ENCODE measurements at places on chromosomes 16 and 17.

- DNase-seq = no peak
These were observed 150.9 kb downstream of the C16orf95 start for GRCh38 chr16:87166321-87166720.

DNA sequence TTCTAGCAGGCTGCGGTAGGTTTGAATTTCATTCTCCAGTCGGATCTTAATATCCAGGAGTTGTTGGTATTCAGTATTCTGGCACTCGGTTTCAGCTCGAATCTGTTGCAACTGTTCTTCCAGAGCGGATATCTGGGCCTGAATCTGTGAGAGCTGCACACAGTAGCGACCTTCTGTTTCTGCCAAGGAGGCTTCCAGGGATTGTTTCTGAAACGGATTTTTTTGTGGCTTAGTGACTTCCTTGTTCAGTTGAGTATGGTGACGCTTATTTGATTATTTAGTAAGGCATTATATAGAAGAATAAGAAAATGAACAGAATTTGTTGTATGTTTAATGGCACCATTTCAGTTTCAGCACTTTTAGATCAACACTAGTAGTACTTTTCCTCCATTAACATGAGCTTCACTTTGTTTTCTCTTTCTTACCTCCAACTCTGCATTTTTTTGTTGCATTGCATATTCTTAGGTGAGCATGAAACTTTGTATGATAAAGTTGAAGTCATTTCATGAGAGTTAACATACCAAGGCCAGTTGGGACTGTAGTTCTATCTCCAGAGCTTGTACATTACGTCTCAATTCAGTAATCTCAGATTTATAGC, 2.8 kb downstream of the KRT10 start:
- peak; percentile 34 for DNase-seq

DNA sequence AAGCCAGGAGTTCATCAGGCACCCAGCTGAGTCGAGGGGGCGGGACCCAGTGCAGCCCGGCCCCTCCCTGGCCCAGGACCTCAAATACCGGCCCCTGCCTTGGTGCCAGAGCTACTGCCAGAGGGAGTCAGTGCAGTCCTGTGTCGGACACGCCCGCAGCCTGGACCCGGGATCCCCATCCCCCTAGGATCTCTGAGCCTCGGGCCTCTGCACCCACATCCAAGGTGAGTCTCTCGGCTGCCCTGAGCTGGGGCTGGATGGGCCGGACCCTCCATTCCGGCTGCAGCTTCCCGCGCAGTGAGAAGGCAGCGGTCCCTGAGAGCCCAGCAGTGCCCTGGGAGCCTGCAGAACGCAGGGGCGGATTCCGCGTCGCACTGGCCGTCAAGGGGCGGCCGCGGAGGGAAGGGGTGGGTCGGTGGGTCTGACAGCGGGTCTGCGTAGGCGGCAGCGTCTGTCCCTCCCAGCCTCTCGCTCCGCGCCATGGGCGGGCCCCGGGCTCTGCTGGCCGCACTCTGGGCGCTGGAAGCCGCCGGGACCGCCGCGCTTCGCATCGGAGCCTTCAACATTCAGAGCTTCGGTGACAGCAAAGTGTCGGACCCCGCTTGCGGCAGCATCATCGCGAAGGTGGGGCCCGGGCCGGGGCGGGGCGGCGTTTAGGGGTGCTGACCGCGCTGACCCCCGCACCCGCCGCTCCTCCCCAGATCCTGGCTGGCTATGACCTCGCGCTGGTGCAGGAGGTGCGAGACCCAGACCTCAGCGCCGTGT, at the start of gene DNASE1L2:
DNASE1L2 (plus strand) TSS at position 108 of the 765 bp plus-strand sequence; CDS start at position 481, 373 bp downstream.
- DNase-seq = peak; percentile 78

DNA sequence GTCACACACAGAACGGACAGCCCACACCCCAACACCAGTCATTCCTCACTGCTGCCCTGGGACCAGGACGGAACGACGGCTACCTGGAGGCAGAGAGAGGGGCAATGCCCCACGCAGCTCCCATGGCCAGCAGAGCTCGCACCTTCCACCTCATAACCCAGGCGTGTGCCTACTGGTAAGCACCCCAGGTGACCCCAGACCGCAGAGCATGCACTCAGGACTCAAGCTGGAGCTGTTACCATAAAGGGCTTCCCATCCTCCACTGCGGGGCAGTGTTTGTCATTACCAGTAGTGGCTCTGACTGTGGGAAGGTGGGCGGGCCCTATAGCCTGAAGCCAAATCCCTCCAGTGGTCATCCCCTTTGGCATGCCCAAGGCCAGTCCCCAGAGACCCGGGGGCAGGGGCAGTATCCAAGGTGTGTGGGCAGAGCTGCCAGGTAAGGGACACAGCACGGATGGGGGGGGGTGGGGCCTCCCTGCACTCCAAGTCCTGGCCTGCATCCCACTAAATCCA, 4.7 kb upstream of the BCAR1 start:
- DNase-seq = no peak

- no peak for DNase-seq
These were observed at the start of gene ITGAL for GRCh38 chr16:30472328-30472942. ITGAL (plus strand) TSS chr16:30472742; CDS start chr16:30472838, 96 bp downstream.

GRCh38 chr16:7025616-7026190, 306.9 kb upstream of the RBFOX1 start:
- DNase-seq = peak; percentile 10

- DNase-seq = peak; percentile 28
These were observed 252.1 kb downstream of the PHKB start for GRCh38 chr16:47713225-47713595.

DNA sequence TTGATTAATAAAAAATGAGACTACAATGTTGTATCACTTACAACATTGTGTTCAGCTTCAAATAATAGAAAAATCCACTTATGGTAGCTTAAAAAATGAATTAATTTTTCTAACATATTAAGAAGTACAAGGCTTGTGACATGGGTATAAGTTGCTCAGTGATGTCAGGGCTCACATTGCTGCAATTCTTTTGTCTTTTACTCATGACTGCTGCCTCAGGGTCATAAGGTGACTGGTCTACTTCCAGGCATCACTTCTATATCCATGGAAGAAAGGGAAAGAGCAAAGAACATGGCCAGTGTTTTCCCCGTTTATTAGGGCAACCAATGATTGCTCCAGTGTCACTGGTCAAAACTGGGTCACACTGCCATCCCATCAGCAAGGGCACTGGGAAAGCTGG, 295.3 kb downstream of the MAP2K4 start:
- DNase-seq = no peak

- DNase-seq = peak; percentile 71
These were observed at the start of gene KRTAP2-3 for GRCh38 chr17:41060052-41060604. KRTAP2-3 (minus strand) TSS chr17:41060114; CDS start chr17:41060050, 64 bp downstream.

DNA sequence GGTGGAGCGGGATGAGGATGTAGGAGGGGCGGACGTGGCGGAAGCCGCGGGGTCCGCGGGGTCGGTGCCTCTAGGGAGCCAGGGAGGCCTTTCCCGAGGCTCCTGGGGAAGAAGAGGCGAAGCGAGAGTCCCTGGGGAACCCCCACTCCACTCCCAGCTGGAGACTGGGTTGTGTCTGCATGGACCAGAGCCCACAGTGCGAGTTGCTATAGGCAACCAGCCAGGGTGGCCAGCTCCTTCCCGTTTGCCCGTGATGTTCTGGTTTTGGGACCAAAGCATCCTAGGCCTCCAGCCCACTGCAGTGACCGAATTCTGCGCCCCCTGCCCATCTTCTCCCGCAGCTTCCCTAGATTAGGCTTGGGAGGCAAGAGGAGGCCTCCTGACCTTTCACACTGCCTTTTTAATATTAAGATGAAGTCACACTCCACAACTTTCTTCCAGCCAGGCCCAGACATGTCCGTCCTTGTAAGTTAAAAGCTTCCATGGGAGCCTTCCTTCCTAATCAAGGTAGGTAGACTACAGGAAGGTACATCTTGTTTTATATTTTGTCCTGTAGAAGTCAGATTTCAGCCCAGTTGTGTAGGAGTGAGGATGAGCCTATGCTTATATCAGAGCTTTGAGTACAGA, 469 bp downstream of the AMZ2 start:
- DNase-seq = peak; percentile 71

DNA sequence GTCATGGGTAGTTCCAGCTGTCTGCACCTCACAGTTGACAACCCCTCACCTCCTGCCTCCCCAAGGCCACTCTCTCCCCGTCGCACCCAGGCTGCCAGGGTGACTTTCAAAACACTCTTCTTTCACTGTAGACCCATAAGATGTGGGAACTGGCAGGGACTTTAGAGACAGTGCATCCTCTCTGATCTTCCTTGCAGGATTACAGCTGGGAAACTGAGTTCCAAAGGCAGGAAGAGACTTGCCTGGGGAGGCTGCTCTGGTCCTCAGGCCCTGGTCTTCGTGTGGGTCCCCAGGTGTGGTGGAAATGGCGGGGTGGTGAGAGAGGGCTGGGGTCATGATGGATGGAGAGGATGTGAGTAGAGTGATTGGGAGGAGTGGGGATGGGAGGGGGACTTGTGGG, 21.9 kb upstream of the NKD1 start:
- DNase-seq = no peak

- DNase-seq = no peak
These were observed 58.8 kb downstream of the USP10 start for GRCh38 chr16:84758627-84759026.

Data from AG20443 (cell line).